Inflammatory macrophage (primary cell): ENCODE measurements at places on chromosomes 12 and 14.

GRCh38 chr12:53935383-53936341 is 3.0 kb upstream of the HOXC13 start:
- no peak for DNase-seq

DNA sequence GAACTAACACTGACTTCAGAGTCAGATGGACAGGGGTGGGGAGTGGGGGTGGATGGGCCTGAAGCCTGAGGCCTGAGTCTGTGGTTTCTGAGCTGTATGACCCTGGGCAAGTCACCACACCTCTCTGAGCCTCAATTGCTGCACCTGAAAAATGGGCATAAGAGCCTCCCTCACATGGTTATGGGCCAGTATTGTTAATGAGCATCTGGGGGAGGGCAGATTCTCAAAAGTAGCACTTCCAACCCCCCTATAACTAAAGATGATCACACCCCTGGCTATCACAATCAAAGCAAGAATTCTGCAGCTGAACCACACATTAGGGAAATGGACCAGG is 168.6 kb downstream of the RBM19 start:
- DNase-seq: no peak

GRCh38 chr12:117100851-117101673 is 1.8 kb upstream of the TESC start:
- no peak for DNase-seq

DNA sequence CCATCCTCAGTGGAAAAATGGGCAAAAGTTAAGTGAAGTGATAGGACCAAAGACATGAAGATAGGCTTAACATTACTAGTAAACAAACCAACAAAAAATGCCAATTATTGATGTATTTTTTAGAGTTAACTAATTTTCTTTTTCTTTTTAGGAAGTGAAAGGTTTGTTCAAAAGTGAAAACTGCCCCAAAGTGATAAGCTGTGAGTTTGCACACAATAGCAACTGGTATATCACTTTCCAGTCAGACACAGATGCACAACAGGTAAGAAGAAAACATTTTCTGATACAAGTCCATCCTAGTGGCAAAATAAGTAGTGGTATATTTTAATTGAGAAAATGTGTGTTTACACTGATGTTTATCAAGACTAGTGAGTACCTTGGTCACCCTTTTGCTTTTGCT is 39.6 kb downstream of the LARP4 start:
- DNase-seq: no peak

DNA sequence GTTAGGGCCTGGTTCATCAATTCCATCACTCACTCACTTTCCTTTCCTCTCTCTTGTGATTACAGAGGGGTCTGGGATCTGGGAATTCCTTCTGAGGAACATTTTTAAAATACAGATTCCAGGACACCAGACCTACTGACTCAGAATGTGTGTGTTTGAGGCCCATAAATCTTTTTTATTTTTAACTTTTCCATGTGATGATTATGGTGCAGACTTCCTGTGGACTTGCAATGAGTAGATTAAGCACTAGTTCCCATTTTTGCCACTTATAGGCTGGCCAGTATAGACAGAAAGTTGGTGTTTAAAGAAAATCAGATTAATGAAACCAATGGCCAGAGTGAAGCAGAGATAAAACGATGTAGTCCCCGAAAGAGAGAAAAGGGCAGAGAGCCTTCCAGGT is 28.1 kb downstream of the SLC41A2 start:
- peak; percentile 44 for DNase-seq

- DNase-seq: no peak
Observed at GRCh38 chr14:23465261-23465660, 4.2 kb upstream of the NGDN start.

DNA sequence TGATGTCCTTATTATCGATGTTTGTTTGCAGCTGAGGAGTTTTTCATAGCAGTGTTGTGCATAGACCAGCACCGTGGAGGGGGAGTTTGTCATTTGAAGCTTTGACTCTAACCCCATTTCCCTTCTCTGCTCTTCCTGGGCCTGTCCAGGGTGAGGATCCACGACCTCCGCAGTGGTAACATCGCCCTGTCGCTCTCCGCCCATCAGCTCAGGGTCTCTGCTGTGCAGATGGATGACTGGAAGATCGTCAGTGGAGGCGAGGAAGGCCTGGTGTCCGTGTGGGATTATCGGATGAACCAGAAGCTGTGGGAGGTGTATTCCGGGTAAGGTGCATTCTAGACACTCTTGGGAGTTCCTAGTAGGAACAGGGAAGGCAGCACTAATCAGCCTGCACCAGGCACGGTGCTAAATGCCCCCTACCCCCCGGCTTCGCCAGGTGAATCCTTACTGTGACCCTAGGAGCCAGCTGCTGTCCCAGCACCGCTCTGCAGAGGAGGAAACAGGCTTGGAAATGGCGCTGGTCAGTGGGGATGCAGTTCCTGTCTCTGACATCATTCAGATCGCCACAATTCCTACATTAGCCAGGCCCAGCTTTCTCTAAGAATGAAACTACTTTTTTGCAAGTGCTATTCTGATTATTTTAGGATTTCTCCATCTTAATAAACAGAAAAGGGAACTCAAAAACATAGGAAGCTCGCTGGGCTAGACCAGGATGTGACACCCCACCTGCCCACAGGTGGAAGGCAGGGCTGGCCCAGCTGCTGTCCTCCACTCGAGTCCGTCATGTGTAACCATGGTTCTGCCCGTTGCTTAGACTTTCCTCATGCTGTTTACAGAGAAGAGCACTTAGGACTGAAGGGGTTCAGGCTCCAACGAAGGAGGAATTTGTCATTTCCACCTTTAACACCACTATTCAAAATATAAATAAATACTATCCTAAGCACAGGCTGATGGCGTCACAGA is 74.9 kb downstream of the TESC start:
- DNase-seq: no peak

DNA sequence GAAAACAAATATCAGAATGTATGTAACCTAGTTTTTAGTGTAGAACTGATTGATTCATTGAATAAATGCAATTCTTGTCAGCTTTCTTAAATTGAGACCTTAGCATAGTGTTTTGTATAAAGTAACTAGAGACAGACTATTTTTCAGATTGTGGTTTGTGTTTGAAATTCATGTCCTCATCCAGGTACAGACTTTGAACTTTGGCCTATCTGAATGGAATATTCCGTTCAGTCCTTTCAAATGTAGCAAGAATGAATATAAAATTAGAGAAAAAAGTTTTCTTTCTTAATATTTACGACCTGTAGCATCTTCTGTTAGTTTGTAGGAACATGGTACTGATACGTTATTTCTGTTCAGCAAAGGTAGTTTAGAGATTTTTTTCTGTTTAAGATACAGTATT is 378.4 kb upstream of the RGS6 start:
- no peak for DNase-seq

- DNase-seq: no peak
Observed at GRCh38 chr14:94581127-94581999, at the start of gene SERPINA5. Gene SERPINA5 (plus strand): TSS chr14:94581426. CDS start chr14:94587363, 5,937 bp downstream.

GRCh38 chr12:49305762-49306510 is 11.0 kb downstream of the PRPH start:
- DNase-seq: peak; percentile 24

DNA sequence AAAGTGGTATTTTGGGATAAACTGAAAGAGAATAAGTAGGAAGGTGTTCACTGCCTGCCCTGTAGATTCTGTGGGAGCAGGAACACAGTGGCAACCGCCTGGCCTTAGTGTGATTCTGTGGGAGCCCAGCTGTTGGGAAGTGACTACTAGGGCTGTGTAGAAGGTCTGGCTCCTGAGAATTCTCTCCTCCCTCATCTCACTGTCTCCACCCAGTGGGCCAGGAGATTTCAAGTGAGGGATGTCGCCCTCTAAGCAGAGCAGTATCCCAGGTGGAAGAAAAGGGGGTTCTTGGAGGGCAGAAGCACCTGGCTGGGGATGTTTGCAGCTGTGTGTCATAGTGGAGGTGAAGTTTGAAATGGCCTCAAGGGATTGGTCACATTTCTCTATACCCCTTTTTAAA is 113.7 kb downstream of the TBC1D30 start:
- DNase-seq: no peak

GRCh38 chr14:50064993-50065392 is 51.4 kb downstream of the VCPKMT start:
- DNase-seq: peak; percentile 97

DNA sequence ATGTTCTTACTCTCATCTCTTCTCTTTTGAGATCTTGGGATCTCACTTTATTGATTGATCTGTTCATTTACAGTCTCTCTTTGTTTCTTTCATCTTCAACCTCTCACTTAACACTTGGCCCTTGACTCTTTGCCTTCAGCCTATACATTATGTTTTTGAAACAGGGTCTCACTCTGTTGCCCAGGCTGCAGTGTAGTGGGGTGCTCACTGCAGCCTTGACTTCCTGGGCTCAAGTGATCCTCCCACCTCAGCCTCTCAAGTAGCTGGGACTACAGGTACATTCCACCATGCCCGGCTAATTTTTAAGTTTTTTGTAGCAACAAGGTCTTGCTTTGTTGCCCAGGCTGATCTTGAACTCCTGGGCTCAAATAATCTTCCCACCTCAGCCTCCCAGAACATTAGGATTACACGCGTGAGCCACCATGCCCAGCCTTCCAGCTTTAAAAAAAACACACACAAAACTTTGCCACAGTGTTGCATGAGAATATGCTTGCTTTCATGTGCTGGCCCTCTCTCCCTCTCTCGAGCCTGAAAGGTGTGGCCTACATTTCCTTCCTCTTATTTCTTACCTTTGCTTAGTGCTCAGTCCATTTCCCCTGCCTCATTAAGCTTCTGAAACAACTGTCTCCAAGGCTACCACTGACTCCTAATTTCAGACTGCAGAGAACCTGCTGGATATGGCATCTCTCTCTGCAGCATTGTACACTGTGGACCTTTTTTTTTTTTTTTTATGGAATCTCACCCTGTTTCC is 9.9 kb downstream of the DIP2B start:
- DNase-seq: no peak

- DNase-seq: no peak
Observed at GRCh38 chr14:65476273-65476941, 63.9 kb downstream of the FUT8 start.

DNA sequence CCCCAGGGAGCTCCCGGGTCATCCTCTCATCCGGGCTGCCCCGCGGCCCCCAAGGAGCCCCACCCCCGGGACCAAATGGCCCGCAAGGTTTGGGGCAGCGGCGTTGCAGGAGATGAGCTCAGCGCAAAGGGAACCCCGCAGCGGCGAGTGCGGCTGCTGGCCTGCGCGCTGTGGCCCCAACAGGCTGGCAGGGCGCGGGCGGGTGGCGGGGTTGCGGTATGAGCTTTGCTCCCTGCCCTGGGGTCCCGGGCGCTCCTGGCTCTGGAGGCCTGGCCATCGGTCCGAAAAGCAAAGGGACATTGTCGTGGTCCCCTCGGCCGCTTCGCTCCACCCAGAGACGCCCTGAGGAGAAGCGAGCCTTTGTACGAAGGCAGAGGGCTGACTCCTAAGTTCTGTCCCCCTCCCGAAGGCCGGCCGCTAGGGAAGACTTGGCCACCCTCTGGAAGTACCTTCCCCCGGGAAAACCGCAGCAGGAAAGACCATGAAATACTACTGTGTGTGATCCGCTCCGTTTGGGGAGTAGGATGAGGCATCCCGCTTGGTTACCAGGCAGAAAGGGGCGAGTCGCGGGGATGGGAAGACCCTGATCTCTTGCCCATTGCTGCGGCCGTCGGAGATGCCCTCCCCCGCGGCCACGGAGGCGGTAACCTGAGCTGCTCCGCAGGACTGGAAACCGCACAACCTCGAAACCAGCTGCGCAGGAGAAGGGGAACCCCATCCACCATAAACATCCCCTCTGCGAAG is 620 bp upstream of the NID2 start:
- DNase-seq: no peak

DNA sequence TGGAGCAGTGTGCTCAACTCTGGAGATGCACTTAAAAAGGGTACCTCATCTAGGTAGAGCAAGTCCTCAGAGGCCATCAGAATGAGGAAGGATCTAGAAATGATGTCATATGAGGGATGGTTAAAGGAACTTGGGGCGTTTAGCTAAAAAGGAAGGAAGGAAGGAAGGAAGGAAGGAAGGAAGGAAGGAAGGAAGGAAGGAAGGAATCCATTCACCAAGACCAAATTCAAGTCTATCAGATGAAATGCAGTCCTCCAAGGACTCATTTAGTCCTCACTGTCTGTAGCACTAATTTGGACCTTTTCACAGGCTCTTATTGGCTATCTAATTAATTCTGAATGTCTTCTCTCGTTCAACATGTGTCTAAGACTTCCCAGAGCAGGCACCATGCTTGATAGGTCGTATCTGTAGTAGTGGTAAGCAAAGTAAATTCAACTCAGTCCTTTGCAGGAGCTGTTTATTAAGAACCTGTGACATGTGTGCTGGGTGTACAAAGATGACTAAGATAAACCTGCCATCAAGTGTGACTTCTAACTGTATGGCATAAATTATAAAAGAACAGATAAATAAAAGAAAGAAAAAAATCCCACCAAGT is 63.5 kb downstream of the LLPH start:
- DNase-seq: peak; percentile 22

DNA sequence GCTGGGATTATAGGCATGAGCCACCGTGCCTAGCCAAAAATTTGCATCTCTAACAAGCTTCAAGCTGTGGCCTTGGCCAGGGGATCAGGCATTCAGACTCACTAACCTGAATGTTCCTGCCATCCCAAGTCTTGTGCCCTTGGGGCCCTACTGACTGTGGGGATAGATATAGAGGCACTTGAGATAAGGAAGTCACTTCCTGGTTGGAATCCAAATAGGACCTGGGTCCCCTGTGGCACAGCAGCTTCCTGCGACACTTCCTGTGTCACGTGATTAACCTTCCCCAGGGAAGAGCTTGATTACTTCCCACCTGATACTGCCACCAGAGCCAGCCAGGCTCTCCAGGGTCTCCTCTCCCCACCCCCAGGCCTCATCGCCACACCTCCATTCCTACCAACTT is 128.2 kb downstream of the BCL11B start:
- DNase-seq: no peak

DNA sequence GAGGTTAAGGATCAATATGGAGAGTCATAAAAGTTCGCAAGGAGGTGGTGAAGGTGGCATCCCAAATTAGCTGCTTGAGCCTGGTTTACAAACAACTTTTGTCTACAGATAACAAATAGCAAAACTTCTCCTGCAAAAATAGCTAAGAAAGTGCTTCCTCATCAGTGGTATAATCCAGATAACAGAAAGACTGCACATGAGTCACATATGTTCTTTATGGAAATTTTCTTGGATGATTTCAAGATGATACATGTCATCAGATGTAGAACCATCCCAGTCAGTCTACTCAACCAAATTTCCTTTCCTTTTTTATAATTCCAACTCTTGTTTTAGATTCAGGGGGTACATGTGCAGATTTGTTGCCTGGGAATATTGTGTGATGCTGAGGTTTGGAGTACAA is 133.0 kb downstream of the BTG1 start:
- DNase-seq: no peak

DNA sequence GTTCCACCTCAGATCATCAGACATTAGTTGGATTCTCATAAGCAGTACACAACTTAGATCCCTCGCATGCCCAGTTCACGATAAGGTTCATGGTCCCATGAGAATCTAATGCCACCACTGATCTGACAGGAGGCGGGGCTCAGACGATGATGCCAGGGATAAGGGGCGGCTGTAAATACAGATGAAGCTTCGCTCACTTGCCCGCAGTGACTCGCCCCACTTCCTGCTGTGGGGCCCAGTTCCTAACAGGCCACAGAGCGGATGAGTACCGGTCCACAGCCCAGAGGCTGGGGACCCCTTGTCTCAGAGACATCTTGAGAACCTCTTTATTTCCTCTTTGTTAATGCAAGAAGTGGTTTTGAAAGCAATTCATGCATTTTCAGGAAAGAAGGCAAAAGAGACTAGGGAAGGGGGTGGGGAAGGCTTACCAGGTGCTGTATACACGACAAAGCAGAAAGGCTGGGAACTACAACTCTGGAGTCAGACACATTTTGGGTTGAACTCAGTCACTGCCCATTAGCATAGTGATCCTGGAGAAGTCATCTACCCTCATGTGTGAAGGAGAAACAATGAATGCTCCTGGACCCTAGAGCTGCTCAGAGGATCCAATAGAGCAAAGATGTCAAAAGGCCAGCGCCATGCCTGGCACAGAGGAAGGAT is 68.7 kb downstream of the EID3 start:
- no peak for DNase-seq
